ENCODE measurements at places on chromosomes 1 and 21.

GRCh38 chr1:75394386-75395139 lies 216.4 kb downstream of the SLC44A5 start:
- DNase-seq = no peak

GRCh38 chr21:38916214-38916964 lies 110.7 kb downstream of the ETS2 start:
- DNase-seq = no peak

GRCh38 chr1:46646331-46646730 lies 21.8 kb downstream of the ATPAF1 start:
- no peak for DNase-seq

DNA sequence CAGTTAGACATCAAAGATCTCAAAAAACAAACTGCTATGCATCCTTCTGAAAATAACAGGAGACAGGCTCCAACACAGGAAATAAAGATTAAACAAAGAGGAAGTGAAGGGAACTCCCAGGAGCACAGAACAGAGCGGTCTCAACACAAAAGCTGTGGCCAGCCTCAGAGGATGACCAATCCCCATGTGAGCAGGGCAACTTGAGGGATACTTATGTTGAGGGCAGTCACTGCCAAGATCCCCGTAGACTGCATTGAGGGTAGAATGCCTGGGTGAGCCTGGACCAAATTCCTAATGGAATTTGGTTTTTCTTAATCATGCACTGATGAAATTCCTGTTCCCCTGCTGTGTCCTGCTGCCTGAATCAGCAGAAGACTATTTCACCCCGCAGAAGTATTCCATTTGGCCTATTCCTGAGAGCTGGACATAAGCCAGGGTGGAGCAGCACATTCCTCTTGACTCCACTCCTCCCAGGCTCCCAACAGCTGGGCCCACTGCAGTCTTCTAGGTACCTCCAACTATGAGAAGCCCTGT lies 49.0 kb downstream of the JAK1 start:
- DNase-seq = no peak

DNA sequence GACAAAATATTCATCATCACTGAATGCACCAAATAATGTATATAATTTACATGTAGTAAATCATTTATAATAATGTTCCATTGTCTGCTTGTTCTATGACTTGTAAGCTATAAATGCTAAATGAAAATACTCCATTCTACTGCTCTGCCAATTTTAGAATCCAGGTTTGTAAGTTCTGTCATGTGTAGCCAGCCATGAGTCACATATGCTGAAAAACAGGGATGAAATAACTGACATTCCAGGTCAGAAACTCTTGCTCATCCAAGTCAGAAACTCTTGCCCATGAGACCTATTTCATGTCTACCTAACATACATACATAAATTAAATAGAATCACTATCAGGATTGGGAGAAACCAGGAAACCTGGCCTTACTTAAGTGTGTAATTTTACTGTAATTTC lies 95.6 kb downstream of the ASH1L start:
- no peak for DNase-seq
